ENCODE measurements at places on chromosomes 12 and 14.

DNA sequence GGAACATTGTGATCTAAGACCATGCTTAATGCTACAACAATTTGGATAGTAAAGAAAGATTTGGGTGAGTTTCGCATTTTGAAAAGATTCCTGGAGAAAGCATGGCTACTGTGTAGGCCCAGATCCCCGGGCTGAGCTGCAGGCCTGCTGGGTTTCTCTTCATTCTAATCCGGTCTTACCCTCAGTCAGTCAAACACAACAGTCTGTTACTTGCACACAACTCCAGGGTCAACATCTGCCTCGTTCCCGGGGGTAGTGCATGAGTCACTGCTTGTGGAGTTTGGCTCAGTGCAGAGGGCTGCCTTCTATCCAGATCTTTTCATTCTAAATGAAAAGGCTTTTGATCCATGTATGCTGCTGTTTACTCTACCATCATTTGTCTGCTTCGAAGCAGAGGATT, 60.4 kb upstream of the SEL1L start:
- no peak for DNase-seq

DNA sequence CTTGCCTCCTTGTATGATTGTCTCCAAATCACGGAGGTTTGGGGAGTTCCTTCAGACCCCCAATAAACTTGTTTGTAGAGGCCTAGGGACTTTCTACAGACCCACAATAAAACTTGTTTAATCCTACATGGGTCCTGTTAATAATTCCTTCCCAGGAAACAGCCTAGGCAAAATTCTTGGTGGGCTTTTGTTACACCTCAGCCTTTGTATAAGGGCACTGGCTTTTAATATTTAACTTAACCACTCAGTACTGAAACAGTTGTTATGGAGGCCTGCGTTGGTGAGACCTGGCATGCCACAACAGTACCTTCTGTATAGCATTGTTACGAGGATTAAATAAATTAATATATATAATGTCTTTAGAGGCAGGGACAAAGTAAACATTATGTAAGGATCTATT, 32.7 kb upstream of the FAR2 start:
- DNase-seq = no peak

DNA sequence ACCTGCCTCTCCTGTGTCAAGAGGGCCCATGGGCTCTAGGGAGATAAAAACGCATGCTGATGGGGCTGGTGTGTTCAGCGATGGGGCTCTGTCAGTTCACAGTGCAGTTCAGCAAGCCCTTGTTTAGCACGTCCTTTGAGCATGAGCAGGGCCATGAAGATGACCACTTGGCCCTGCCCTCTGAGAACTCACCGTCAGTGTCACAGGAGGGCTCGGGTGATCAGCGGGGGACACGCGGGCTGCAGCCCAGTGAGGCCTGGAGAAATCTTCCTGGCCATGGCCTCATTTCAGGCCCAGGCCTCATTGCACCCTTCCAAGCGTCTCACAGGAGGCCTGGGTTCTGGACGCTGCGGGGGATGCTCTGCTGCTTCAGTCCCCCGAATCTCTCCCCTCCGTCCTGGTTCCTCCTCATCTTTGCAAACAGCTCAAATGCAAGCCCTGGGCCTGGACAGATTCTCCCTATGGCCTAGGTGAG, 181.6 kb downstream of the ADGRD1 start:
- DNase-seq = no peak

DNA sequence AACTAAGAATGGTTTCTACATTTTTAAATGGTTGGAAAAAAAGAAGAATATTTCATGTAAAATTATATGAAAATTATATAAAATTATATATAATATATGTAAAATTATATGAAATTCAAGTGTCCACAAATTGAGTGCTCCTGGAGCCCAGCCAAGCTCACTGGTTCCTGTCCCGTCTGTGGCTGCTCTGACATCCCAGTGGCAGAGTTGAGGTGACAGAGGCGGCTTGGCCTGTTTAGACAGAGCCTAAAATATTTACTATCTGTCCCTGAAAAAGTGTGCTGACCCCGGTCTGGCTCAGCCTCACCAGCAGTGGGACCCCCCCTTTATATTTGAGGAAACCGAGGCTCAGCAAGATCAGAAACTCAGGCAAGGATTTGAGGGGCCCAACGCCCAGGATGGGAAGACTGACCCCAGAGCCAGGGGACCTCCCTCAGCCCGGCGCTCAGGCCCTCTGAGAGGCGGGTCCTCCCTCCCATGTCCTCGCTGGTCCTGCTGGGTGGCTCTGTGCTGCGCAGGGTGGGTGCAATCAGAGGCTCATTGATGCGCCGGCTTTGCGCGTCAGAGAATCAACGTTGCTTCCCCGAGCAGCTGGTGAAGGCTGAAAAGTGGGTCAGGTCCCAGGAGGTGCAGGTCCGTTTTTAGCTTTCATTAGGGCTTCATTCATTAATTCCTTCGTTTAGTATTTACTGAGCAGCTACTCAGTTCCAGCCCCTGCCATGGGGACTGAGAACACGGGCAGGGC, 21.5 kb upstream of the BEGAIN start:
- no peak for DNase-seq

GRCh38 chr12:62737188-62737587, 197.8 kb downstream of the PPM1H start:
- no peak for DNase-seq

- DNase-seq = no peak
Measured at GRCh38 chr14:106776395-106776983, 1250.1 kb downstream of the TMEM121 start.

DNA sequence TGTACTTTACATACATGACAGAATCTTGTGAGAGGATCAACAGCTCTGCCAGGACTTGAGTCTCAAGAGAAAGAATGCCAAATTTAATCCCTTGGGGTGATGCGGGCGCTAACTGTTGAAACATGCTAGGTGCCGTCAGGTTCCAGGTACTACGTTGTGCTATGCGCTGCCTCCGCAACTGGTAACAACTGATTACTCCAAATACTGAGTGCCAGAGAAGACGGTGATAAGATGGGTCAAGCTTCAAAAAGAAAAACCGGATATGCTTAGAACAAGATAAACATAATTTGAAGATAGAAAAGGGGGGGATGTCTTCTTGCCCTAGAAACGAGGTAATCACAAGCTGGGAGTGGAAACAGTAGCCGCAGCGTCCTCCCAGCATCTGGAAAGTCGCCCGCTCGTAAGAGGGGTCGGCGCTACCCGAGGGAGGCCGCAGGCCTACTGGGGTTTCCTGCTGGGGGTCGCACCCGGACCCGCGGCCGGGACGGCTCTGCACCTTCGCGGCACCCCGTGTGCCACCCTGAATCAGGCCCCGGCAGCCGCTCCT, 678 bp downstream of the ZBTB25 start:
- DNase-seq = no peak

- DNase-seq = no peak
Measured at GRCh38 chr12:54173066-54173726, 15.6 kb downstream of the SMUG1 start.

GRCh38 chr14:102510616-102511520, 1.3 kb upstream of the ANKRD9 start:
- DNase-seq = no peak

DNA sequence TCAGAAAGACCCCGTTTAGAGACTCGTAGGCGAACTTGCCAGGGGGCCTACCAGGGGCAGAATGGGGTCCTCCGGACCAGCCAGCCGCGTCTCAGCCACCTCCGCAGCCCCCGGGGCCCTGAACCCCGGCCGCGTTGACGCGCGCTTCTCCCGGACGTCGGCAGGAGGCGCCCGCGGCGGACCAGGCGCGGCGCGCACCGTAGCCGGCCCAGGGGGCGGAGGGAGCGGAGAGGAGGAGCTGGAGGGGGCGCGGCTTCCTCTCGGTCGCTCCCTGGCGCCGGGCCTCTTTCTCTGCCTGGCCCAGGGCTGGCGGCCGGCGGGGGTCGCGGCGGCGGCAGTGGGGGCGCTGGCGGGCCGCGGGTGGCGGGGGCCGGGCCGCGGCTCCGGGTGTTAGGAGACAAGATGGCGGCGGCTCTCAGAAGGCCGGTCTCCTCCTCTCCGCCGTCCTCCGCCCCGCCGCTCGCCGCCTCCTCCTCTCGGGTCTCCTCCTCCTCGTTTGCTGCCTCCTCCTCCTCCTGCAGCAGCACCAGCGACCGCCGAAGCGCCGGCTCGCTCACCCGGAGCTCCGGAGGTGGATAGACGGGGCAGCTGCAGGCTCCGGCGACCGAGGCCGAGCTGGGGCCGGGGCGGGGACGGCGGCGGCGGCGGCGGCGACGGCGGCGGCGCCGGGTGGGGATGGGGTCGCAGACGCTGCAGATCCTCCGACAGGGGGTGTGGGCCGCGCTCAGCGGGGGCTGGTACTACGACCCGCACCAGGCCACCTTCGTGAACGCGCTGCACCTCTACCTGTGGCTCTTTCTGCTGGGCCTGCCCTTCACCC, at the start of gene PCNX1:
Gene PCNX1 (plus strand): TSS at position 284 of the 820 bp plus-strand sequence. CDS start 392 bp downstream, at position 676.
- peak; percentile 76 for DNase-seq

GRCh38 chr12:29164477-29165393, 15.7 kb downstream of the FAR2 start:
- DNase-seq = no peak

DNA sequence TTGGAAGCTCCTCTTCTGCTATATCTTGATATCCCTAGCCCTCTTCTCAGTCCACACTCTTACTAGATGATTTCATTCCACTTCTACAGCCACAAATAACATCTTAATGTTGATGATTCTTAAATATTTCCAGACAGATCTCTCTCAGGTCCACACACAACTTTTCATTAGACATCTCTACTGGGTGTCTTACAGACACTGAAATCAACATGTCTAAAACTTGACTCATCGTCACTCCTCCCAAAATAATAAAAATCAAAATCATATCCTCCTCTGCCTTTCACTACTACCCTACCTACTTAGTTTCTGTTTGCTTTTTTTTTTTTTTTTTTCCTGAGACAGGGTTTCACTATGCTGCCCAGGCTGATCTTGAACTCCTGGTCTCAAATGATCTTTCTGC, 11.9 kb downstream of the PRDM4 start:
- DNase-seq = no peak

DNA sequence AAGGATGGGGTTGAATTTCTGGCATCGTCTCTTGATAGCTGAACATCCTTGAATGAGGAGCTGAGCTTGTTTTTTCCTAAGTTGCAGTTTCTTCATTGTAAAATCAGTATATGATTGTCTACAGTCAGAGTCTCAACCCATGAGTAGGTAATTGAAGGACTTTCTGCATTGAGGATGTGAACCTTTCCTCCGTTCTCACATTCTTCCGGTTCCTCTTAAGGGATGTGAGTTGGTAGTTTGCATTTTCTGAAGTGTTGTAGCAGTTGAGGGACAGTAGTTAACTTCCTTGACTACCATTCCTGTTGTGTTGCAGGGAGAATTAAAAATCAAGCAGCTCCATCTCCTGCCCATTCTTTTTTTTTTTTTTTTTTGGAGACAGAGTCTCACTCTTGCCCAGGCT, 19.1 kb downstream of the TPCN1 start:
- no peak for DNase-seq

DNA sequence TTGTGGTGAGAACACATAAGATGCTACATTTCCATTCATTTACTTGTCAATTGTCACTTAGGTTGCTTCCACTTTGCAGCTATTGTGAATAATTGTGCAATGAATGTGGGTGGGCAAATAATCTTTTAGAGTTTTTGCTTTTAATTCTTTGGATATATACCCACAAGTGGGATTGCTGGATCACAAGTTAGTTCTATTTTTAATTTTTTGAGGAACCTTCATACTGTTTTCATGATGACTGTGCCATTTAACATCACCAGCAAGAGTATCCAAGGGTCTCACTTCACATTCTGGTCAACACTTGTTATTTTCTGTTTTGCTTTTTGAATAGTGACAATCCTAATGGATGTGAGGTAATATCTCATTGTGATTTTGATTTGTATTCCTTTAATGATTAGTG, 10.5 kb downstream of the CLEC6A start:
- DNase-seq = no peak

- DNase-seq = no peak
Measured at GRCh38 chr12:51174501-51174900, 1.6 kb upstream of the TFCP2 start.

DNA sequence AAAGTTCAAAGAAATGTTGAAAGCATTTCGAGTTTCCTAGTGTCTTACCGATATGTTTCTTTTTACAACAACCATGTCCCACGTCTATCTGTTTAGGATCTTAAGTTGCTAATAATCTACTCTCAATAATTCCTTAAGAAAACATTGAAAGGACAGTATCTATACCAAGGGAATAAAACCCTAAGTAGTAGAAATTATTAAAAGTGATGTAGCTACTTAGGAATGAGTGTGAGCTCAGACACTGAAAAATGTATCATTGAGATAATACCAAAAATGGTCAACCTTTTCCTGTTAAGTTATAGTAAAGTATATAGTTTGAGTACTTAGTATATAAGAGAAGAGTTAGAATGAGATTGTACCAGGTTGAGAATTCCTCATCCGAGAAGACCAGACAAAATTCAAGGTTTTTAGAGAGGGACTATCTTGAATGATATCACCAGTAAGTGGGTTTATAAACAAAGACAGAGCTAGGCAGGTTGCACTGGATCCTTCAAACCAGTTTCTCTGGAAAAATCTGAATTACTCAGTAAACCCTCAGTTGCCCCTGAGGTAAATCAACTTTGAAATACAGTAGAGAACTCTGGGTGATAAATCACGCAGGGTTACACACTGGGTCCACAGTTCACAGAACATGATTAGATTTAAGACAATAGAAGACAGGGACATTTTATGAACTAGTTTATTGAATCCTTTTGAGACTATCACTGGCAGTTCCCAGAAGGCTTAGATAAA, 96.8 kb downstream of the ERGIC2 start:
- no peak for DNase-seq

DNA sequence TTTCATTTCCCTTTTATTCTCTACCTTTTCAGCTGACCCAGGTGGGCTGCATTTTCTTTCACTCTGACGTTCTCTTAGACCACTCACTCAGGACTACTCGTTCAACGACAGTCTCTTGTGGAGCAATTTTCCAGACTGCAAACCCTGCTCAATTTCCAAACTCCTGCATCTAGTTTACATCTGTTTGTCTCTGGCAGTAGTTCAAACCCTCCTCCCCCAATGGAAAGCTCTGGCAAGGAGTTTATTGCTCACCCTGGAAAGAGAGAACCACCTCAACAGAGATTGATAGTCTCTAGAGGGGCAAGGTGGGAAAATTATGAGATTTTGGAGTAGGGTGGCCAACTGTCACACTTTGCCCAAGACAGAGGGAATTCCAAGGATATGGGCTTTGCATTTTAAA, 130.2 kb downstream of the TSHR start:
- no peak for DNase-seq

- DNase-seq = no peak
Measured at GRCh38 chr12:9867531-9867930, 1.6 kb downstream of the CLEC2B start.
